Occipital lobe (tissue), 3 donors: ENCODE measurements at places on chromosomes 3 and 15. TPM values are rescaled to one million over a fixed set of nuclear protein-coding genes. Genes with fewer than 3 reads are reported as not detected.

SPSB4 gene
- 8.3 TPM for total RNA-seq

CDHR4 gene
- not detected for total RNA-seq

DNA sequence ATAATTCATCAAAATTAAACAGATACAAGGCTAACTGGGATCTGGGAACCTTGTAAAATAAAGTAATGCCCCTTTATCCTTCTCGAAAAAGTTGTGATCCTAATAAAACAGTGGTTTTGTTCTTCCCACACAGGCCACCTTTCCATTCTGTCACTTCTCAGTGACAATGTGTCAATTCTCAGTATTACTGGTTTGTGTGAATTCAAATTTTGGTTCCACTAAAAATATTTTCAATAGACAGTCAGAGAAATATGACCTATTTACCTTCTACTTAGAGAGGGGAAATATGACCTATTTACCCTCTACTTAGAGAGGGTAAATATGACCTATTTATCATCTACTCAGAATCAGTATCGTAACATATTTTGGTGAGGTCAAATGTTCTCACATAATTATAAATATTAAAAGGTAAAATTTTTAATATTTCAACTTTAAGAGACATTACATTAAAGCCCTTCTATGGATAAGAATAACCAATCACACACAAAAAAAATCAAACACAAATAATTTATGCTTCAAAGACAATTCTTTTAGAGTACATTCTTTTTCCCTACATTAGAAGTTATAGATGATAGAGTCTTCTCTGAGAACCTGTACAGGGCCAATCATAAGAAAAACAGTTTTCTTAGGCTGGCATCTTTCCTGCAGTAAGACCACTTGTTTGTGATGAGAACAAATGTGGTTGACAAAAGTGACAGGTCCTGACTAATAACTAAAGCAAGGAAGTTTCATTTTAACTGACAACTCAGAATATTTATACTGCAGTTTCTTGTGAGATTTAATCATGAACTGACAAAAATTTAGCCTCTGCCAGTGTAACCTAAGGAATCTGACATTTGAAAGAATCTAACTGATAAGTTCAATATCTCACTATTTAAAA is 323.3 kb downstream of the DIPK2A start:
- DNase-seq = no peak

DNA sequence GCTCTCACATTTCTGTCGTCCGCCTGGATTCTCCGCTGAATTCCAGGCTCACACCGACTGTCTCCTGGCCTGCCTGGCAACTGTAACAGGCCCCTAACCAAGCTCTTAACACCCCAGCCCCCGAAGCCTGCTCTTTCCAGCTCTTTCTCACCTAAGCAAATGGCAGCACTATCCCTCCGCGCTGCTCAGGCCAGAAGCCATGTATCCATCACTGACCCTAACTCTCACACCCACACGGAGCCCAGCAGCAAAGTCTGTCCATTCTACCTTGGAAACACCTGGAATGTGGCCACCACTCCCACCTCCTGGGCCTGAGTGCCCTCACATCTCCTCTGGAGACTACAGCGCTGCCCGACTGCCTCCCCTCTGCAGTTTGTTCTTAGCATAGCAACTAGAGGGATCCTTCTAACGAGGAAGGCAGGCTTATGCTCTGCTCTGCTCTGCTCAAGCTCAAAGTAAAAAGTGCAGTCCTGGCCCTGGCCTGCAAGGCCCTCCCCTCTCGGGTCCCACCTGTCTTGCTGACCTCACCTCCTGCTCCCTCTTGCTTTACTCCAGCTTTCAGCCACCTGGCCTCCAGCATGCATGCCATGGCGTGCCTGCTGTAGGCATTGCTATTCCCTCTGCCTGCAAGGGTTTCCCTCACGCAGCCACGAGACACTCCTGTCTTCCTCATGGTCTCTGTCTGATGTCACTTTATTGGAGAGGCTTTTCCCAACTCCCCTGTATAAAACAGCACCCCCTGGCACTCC is 27.2 kb downstream of the FEM1B start:
- DNase-seq = no peak

GRCh38 chr15:57319226-57319918 is 56.9 kb upstream of the CGNL1 start:
- DNase-seq = no peak
